ENCODE measurements at places on chromosomes 1 and 21.

DNA sequence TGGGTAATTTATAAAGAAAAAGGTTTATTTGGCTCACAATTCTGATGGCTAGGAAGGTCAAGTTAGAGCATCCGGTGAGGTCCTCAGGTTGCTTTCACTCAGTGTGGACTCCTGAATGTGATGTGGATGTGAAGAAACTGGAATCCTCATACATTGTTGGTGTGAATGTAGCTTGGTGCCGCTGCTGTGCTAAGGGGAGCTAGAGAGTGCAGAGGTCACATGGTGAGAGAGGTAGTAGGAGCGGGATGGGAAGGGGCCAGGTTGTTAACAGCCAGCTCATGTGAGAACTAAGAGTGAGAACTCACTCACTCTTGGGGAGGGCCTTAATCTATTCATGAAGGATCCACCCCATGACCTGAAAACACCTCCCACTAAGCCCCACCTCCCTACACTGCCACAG, 21.8 kb downstream of the ITSN1 start:
- no peak for DNase-seq

DNA sequence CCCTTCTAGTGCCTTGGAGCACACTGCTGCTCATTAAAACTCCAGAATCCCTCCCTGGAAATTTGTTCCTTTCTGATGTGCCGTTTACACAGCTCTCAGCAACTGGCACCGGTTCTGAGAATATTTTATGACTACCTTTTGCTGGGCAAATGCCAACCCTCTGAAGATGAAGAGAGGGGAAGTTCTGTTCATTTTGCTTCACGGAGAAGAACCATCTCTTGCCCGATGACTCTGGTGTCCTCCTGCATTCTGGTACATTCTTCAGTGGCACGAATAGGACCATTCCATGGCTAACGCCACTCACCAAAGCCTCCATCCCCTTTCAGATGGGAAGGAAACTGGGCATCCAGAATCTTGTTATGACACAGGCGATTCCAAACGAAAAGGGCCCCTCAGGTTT, 96.2 kb upstream of the SIM2 start:
- no peak for DNase-seq

- DNase-seq, result no peak
Measured at GRCh38 chr1:102566182-102566581, 542.1 kb downstream of the COL11A1 start.

DNA sequence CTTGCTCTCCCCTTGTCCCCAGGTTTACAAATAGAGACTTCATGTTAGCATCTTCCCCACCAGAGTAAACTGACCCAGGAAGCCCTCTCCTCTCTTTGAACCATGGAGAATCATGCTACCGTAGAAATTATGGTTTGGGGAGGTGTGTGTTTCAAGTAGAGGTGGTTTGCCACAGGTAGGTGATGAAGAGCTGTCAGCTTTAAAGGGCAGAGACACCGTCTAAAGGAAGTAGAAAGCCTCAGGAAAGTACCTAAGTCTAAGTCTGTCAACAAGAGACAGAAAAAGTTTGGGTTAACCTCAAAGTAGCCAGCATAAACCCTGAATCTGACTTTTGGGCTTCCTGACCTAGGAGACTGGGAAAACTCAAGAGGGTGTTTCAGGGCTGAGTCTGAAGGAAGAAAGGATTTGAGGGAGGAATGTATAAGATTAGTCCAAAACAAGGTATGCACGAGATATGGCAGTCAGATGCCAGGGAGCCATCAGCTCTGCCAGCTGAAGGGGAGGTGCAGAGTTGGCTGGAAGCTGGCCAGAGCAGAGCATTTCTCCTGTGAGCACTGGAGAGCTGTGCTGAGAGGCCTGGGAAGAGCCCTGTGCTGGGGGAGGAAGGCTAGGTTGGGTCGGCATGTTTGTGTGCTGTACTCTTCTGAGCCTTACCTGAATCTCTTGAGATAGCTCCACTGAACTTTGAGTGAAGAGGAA, 14.3 kb downstream of the ADAMTSL4 start:
- no peak for DNase-seq

DNA sequence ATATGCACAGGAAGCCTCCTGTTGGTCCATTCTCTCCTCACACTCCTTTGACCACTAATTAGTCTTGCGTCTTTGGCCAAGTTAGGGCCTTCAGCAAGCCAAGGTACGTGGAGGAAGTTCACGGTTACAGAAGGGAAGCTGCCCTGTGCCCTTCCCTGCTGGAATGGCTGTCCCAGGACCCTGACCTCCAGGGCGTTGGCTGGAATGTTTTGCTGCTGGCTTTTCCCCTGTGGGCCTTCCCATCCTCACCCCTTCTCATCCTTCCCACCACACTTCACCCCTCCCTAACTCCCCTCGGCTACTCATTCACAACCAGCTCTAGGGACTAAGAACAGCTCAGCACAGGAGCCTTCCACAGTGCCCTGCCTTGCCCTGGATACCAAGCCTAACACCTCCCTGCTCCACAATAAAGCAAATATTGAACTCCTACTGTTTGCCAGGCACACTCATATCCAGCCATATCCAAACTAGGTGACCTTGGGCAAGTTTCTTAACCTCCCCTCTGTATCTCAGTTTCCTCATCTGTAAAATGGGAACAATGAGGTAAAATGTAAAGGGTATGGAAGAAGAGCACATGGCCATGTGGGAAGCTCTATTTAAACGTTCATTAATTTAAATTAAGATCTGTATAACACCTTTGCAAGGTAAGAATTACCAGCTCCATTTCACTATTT, 8.8 kb upstream of the CDCP2 start:
- DNase-seq, result no peak

DNA sequence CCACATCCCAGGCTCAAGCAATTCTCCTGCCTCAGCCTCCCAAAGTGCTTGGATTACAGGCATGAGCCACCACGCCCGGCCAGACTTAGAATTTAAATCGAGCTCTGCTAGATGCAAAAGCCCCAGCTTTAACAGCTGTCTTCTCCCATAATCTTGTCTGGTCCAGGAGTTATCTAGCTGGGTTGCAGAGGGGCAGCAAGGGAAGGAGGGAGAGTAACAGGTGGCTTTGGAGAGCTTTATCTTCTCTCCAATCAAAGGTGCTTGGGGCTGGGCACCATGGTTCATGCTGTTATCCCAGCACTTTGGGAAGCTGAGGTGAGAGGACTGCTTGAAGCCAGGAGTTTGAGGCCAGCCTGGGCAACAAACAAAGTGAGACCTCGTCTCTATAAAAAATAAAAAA, 3.9 kb downstream of the RHBG start:
- no peak for DNase-seq

GRCh38 chr1:228066416-228066815, 16.1 kb upstream of the ARF1 start:
- DNase-seq, result no peak

GRCh38 chr1:240104672-240105071, 13.0 kb downstream of the FMN2 start:
- DNase-seq, result no peak

DNA sequence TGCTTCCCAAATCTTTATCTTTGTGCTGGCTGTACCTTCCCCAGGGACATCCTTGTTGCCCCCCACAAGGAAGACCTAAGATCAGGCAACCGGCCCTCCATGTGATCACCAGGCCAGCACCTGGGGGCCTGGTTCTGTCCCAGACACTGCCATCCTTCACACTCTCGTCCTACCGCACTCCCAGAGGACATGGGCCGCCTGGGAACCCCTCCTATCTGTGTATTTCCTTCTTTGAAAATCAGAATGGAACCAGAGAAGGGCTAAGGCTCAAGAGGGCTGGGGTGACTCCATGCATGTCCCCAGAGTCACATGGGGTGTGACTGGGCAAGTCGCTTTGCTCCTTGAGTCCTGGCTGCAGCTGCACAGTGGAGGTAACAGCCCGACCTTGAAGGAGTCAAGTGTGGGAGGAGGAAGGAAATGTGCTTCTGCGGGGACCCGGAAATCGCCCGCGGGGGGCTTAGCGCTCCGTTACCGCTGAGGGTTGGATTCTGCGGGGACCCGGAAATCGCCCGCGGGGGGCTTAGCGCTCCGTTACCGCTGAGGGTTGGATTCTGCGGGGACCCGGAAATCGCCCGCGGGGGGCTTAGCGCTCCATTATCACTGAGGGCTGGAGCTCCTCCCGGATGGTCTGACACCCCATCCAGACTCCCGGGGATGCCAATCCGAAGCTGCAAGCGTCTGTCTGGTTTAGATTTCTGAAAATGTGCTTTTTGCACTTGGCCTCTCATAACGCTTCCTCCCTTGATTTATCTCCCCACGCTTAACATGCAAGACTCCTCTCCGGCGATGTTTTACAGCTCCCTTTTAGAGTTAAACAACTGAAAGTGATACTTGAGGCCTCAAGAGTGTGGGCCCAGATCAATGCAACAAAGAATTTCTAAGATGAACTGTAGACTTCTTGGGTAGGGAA, 278.9 kb downstream of the NPHP4 start:
- DNase-seq, result no peak

DNA sequence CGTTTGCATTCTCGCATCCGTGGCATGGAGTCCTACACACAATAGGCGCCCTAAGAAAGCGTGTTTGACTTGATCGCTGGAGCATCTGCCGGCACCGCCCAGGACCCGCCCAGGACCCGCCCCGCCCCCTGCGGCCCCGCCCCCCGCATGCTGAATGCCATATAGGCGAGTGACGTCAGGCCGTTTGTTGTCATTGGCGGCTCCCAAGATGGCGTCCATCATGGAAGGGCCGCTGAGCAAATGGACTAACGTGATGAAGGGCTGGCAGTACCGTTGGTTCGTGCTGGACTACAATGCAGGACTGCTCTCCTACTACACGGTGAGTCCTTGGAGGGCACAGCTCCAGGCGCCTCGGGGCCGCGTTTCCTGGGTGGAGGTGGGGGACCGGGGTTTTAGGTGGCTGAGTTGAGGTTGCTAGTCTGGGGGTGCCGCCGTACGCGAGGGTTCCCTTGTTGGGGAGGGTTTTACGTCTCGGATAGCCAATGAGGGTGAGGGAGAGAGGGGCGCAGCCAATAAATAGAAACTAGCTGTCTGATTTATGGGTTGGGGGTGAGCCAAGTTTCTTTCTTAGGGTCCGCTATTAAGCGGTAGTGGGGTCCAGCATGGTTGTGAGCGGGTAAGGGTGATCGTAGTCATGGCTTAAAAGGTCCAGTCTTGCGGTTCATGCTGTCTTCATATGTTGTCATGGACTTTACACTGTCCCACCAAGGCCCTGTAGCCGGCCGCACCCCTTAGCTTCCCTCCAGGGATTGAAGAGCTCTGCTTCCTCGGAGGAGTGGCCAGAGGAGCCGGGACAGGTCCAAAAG, at the start of gene OSBPL9:
TSS of gene OSBPL9 (plus strand) at position 190 of the 806 bp plus-strand sequence. CDS start at position 209, 19 bp downstream.
- DNase-seq, result peak; percentile 76

DNA sequence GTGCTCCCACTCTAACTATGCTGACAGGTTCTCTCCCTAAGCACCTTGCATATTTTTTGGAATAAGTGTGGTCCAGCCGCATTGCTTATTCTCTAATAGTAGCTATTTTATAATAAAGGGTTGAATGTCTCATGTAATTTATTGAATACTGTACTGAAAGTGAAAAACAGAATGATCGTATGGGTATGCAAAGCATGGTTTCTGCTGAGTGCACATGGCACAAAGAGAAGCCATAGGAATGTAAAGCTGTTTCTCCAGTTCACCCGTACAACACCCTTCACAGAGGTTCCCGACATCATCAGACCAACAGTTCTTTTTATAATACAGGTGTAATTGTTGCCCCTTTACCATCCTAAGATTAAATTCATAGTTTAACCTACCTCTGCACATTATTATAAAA, 8.9 kb upstream of the HAO2 start:
- no peak for DNase-seq

DNA sequence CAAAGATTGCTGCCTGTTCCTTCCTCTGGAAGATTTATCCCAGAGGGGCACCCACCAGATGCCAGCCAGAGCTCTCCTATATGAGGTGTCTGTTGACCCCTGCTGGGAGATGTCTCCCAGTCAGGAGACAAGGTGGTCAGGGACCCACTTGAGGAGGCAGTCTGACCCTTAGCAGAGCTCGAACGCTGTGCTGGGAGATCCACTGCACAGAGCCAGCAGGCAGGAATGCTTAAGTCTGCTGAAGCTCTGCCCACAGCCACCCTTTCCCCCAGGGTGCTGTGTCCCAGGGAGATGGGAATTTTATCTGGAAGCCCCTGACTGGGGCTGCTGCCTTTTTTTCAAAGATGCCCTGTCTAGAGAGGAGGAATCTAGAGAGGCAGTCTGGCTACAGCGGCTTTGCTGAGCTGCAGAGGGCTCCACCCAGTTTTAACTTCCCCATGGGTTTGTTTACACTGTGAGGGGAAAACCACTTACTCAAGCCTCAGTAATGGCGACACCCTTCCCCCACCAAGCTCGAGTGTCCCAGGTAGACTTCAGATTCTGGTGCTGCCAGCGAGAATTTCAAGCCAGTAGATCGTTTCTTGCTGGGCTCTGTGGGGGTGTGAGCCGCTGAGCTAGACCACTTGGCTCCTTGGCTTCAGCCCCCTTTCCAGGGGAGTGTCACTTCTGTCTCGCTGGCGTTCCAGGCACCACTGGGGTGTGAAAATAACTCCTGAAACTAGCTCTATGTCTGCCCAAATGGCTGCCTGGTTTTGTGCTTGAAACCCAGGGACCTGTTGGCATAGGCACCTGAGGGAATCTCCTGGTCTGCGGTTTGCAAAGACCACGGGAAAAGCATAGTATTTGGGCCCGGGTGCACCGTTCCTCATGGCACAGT, 51.1 kb upstream of the PDC start:
- DNase-seq, result no peak

- no peak for DNase-seq
Measured at GRCh38 chr1:59686170-59686569, 128.6 kb upstream of the HOOK1 start.

Data from activated CD8-positive, alpha-beta memory T cell treated with anti-CD3 and anti-CD28 coated beads for 1 hour (primary cell).